ENCODE measurements at places on chromosomes 2 and 18.

- no peak for DNase-seq
Observed at GRCh38 chr2:43511199-43511598, 84.6 kb downstream of the THADA start.

DNA sequence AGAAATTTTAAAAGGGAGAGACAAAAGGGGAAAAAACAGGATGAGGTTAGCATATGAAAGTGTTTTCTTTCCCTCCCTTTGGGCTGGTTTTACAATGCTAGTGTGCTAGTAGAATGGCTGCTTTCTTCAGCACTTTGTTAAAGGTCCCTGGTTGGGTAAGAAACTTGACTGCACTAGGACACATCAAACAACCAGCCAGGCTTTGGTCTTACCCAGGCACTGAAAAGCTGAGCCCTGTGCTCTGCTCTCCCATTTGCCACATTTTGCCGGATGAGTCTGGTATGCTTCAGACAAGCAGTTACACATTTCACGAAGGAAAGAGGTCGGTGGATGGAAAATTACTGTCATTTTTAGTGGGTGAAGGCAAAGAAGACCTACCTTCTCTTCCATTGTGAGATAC lies 242.0 kb downstream of the DPP10 start:
- no peak for DNase-seq

GRCh38 chr2:9745153-9745899 lies 97.9 kb upstream of the TAF1B start:
- no peak for DNase-seq

GRCh38 chr2:37560863-37561614 lies 110.4 kb downstream of the CDC42EP3 start:
- DNase-seq: peak; percentile 8

- no peak for DNase-seq
Observed at GRCh38 chr2:15189216-15189615, 371.9 kb downstream of the NBAS start.

GRCh38 chr18:79832169-79832568 lies 34.4 kb downstream of the KCNG2 start:
- no peak for DNase-seq

DNA sequence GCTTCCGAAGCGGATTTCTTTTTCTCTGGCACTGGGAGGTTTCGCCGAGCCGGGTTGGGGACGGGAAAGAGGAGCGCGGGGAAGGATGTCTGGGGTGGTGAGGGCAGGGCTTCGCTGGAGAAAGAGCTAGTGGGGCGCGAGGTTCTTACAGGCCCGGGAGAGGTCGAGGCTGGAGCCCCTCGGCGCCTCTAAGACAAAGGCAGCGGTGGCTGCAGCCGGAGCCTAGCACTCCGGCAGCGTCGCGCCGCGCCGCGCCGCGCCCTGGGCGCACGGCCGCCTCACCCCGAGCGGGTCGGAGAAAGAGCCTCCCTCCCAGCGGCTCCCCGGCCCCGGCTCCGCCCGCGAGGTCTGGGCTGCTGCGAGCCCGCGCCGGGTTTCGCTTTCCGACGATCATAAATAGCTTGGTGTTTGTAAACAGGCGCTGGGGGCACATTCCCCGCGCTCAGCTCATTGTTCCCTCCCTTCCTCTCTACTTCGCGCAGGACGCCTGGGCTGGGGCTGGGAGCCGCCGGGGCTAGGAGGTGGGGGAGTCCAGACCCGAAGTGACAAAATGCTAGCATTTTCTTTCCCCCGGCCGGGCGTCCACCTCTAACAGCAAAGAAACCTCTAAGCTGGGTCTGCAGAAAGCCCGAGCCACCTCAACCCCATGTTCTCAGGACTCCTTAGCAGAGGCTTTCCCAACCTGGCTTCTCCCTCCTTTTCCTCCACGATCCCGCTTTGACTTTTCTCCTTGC lies 813 bp upstream of the MEIS1 start:
- peak; percentile 72 for DNase-seq

- DNase-seq: no peak
Observed at GRCh38 chr2:217069263-217070042, 209.6 kb upstream of the TNP1 start.

GRCh38 chr18:9558387-9559064 lies 55.8 kb downstream of the PPP4R1 start:
- no peak for DNase-seq

DNA sequence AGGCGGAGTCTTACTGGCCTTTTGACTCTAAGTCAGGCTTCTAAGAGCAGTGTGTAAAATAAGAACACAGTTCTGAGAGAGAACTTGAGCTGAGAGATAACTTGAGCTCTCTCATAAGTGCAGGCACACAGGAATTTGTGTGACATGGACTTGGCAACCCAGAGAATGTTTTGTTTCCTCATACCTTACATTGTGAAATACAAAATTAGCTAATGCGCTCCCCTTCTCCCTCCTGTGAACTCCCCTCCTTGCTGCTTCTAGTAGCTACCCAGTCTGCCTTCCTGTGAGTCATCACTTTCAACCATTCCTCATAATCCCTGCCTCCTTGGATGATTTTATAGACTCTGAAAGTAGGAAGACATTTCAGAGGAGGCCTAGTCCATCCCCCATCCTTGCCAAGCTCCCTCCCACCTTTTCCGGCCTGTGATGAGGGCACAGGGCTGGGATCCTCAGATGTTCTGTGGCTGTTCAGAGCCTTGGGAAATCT lies 22.6 kb downstream of the FER1L5 start:
- no peak for DNase-seq

- no peak for DNase-seq
Observed at GRCh38 chr18:12968115-12968514, 20.3 kb downstream of the SEH1L start.

- no peak for DNase-seq
Observed at GRCh38 chr2:69715964-69716363, 26.0 kb upstream of the ANXA4 start.

DNA sequence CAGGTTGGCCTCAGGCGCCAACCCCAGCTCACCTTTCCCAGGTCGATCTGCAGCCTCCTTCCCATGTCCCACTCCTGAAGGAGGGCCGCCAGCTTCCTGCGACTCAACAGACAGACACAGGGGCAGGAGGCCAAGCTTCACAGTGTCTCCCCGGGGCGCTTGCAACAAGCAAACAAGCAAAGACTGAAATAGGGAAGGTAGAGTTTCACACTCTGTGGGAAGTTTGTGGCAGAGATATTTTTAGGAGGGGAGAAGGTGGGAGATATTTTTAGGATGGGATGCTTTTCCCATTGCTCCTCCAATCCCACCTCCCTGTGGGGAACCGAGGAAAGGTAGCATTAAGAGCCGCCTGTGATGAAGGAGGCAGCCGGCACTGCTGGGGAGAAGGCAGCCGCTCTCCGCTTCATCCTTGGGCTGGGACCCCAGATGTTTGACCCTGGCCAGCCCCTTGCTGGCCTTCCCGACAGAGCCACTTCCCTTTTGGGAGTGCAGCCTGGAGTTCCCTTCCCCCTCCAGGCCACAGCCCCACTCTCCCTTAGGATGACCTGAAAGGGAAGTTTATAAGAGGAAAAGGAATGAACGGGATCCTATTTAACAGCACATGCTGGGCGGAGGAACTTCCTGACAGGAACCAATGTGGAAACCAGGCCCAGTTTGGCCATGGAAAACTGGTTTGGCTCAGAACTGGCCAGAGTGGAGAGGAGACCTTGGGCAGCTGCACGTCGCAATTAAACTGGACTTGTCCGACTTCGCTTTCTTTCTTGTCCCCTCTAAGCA lies 142.2 kb upstream of the SMAD2 start:
- no peak for DNase-seq

DNA sequence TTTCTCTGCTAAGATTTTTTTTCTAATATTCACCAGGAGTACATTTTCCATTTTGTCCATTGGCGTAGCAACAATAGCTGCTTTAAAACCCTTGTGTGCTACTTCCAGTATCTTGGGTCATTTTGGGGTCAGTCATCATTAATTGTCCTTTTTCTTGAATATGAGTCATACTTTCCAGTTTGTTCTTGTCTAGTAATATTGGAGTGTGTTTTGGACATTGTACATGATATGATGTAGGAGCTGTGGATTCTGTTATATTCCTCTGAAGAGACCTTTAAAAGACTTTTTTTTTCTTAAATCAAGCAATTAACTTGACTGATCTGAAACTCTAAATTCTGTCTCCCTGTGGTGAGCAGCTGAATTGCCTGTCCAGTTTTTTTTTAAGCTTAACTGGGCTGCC lies 40.8 kb downstream of the AGPS start:
- DNase-seq: no peak

DNA sequence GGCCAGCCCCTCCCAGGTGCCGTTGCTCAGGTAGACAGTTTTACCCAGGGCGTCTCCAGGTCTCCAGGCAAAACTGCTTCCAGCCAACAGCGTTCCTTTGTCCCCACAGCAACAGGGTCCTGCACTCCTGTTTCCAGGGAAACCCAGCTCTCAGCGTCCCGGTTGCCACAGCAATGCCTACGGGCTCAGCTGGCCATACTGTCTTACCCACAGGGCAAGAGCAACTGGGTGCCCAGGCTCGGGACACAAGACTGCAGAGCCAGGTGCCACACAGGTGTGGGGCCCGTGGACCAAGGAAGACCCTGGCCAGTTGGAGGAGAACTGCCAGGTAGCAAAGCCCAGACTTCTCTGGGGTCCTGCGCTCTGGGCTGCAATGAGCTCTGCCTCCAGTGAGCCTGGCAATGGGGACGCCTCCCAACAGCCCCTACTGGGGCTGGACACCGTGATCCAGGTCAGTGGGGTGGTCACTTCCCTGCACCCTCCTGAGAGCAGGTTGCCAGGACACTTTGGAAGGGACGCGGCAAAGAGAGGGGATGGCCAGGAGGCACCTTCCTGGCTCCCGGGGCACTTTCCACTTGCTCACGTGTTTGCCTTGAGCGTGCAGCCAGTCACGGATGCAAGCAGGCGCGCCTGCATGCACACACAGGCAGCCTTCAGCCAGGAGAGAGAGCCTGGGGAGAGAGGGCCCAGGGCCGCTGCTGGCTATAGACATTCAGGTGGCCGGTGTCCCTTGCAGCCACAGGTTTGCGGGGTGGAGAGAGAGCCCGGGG lies at the start of gene CROCC2:
Gene CROCC2 (plus strand): TSS at position 196 of the 770 bp plus-strand sequence. CDS start 178 bp downstream, at position 374.
- no peak for DNase-seq

Data from NCI-H1092 treated with DMSO at 0.1 percent for 48 hours (cell line).